NCI-H446 (cell line): ENCODE measurements at places on chromosomes 3 and 15.

- DNase-seq = no peak
Observed at GRCh38 chr3:72844436-72844993, 3.7 kb downstream of the SHQ1 start.

DNA sequence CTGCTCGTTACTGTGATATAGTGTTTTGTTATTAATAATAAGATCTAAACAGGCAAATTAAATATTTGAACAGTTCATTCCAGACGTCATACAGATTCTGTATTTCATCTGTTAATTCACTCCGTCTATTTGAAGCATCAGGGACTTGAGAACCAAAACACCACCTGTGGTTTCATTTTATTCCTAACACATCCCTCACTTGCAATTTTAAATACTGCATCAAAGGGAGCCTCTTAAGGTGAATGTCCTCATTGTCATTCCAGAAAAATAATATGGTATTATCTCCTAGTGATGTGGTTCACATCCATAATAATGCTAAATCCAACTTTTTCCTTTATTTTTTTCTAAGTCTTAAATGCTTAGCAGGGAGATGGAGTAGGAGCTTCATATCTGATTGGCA is 1390.9 kb upstream of the CADM2 start:
- DNase-seq = no peak

DNA sequence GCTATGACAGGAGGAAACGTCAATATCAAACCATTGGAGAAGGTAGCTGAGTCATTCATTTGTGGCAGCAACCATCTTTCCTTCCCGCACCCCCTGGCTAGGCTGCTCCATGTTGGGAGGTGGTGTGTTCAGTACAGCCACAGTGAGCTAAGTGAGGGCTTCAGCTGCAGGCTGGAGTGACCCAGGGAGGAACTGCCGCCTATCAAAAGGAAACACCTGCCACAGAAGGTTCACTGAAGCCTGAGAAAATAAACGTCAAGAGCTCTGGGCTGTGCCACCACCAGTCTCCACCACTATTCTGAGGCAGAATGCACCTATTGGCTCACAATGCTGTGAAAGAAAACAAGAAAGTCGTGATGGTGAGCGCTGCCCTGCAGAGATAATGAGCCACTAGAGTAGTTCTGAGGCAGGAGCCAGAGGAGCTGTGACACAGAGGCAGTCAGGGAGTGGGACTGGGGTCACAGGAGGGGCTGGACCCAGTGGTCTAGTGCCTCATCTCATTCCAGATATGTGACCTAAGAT is 34.8 kb upstream of the CD47 start:
- no peak for DNase-seq

- no peak for DNase-seq
Observed at GRCh38 chr3:107753494-107753893, 230.7 kb downstream of the BBX start.

- DNase-seq = no peak
Observed at GRCh38 chr15:59420986-59421618, 16.9 kb upstream of the FAM81A start.

GRCh38 chr3:50415816-50416215 is 56.5 kb upstream of the TMEM115 start:
- no peak for DNase-seq

DNA sequence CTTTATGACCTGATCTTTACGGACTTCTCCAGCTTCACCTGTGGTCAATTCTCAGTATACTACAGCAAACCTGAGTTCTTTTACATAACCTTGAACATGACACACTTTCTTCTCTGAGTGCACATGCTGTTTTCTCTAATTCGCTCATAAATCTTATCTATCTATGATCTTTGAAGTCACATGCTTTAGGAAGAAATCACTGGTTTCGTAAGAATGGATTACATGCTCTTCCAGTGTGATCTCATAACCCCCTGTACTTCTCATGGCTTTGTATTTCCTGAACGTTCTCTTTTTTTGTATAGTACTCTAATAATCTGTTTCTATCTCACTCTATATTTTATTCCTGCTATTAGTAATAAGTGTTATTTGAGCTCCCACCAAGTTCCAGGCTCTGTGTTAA is 1165.2 kb downstream of the TBL1XR1 start:
- DNase-seq = no peak

GRCh38 chr3:20787005-20787404 is 601.0 kb upstream of the SGO1 start:
- DNase-seq = no peak

DNA sequence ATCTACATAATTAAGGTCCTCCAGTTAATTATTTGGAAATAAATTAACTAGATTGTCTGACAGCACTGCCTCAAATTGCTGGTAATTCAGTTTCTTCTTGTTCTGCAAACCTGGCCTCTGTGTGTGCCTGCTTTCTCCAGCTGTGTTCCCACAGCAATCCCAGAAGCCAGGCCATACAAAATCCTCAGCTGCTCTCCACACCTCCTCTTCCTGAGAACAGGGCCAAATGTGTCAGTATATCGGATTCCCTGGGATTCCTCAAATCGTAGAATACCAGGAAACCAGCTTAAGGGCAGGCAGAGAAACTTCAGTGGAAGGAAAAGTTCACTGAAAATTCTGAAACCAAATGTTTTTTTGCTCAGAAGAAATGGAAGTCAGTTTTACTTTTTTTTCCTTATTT is 261.4 kb downstream of the ZMAT3 start:
- DNase-seq = no peak

DNA sequence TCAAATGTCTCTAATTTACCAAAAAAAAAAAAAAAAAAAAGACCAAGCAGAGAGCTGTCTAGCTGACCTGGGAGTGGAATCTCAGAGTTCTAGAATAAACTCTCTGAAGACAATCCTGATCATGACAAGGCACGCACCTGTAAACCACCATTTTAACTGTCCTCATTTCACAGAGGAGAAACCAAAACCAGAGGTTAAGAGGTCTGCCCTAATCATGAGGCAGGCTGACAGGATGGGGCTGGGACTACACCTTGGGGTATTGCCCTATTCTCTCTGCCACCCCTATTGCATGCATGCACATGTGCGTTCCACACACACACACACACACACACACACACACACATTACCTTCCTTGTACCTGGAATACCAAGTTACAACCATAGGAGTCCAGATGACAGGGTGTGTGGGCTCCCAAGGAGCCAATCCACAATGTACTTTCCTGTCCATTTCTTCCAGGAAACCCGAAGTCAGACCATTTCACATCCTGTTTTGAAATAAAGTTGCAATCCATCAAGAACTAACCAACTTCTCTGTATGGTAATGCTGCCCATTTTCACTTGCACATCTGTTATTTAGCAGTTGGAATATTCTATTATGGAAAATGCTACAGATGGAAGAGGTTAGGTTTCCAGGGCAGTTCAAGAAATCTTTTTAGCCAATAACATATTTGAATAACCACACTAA is 34.6 kb downstream of the HSPBAP1 start:
- DNase-seq = no peak

GRCh38 chr3:55780913-55781312 is 293.8 kb upstream of the WNT5A start:
- DNase-seq = no peak

DNA sequence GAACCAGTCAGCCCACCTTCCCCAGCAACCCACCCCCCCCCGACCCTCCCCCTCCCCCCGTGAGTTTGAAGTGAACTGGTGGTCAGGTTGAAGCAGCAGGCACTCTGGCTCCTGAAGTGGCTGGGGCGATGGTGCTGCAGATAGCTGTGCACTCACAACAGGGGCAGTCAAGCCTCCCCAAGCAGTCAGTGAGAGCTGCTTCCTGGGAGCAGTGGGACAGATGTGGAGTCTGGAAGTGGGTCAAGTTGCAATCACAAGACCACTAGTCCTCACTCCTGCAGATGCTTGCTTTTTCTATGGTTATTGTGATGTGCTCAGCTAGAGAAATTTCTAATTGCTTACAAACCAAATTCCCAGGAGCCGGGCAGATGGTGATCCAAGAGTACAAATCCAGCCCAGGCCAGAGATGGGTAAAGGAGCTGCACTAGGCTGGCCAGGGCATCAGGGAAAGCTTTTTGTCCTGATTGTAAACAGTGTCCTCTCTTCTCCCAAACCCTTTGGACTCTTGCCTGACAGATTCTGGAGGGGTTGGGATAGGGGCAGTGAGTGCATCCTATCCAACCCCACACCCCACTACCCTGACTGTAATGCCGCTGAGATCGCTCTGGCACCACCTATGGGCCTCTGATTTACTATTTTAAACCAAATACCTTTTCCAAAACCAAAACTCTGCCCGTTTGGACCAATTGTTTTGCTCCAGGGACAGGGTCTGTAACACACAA is 9.8 kb upstream of the CLPX start:
- no peak for DNase-seq

- no peak for DNase-seq
Observed at GRCh38 chr15:39453620-39454019, 127.3 kb upstream of the THBS1 start.
